CD4-positive, alpha-beta T cell treated with Interferon gamma for 1 hour (primary cell): ENCODE measurements at places on chromosomes 16 and 17.

- no peak for DNase-seq
Measured at GRCh38 chr16:79463841-79464240, 136.7 kb downstream of the MAF start.

DNA sequence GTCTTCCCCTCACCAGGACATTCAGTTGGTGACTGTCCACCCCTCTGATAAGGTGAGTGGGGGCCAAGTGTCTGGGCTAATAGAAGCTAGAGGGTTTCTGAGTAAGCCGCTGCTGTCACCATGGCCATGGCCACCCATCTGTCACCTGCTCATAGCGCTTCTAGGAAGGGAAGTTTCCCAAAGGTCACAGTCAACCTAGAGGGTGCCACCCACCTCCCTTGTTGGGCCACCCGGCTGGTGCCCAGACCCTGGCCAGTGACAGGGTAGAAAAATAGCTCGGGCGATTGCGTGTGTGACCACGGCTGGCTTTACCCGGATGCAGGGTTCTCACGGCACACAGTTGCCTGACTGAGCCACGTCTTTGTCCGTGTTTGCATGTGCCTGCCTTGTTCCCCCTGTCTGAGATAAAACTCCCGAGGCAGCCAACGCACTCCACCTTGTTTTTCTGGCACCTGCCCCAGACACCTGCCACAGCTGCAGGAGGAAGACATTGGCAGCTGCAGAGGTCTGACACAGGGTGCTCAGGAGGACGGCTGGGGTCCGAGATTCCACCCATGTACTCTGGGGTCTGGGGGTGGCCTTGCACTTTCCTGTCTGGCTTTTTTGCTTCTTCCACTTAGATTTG is 809 bp downstream of the PIRT start:
- no peak for DNase-seq

DNA sequence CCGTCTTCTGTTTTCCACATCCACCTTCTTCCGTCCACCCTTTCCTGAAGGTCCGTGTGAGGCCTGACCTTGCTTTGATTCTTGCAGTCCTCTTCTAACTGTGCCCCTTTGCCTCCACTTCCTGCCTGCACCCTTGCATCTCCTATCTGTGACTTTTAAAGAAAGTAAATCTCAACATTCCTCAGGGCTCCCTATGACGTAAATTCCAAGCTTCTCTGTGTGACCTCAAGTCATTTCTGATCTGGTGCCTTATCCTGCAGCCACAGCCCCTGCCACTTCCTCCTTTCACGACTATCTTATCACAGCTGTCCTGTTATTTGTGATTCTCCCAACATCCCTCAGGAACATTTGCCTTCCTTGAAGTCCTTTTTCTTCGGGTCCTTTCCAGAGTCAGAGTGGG is 520.5 kb downstream of the CDH13 start:
- no peak for DNase-seq

DNA sequence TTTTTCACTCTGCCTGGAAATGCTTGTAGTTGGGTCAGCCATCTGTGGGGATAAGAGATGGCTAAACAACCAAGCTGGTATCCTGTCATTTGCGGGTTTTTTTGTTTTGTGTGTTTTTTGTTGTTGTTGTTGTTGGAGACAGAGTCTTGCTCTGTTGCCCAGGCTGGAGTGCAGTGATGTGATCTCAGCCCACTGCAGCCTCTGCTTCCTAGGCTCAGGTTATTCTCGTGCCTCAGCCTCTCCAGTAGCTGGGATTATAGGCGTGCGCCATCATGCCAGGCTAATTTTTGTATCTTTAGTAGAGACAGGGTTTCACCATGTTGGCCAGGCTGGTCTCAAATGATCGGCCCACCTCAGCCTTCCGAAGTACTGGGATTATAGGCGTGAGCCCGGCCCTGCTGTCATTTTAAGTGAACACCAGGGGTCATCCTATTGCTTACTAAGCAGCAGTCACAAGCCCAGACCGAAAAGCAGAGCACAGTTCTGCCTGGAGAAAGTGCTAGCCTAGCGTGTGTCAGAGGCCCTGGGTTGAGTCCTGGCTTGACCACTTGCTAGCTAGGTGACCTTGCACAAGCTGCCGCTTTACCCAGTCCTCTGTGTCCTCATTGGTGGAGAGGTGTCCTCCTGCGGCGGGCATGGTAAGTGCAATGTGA is 4.6 kb downstream of the SMCR8 start:
- no peak for DNase-seq

- no peak for DNase-seq
Measured at GRCh38 chr17:62024866-62025265, 40.2 kb downstream of the MED13 start.

DNA sequence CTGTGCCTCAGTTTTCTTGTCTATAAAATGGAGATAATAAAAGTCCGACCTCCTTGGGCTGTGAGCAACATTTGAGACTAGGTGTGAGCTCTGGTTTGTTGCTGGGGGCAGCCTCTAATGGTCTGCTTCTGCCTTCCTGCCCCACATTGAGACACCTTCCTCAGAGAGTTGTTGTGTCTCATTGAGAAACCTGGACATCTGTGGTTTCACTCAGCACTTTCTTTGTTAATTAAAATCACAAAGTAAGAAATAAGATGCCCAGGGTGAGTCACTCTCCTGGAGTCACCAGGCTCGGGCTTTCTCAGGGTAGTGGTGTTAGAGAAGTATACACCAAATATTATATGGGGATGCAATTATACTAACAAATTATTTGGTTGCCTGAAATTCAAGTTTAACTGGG is 389.2 kb upstream of the SALL1 start:
- DNase-seq, result no peak

GRCh38 chr17:8264320-8264719 is 15.2 kb downstream of the PFAS start:
- DNase-seq, result no peak

DNA sequence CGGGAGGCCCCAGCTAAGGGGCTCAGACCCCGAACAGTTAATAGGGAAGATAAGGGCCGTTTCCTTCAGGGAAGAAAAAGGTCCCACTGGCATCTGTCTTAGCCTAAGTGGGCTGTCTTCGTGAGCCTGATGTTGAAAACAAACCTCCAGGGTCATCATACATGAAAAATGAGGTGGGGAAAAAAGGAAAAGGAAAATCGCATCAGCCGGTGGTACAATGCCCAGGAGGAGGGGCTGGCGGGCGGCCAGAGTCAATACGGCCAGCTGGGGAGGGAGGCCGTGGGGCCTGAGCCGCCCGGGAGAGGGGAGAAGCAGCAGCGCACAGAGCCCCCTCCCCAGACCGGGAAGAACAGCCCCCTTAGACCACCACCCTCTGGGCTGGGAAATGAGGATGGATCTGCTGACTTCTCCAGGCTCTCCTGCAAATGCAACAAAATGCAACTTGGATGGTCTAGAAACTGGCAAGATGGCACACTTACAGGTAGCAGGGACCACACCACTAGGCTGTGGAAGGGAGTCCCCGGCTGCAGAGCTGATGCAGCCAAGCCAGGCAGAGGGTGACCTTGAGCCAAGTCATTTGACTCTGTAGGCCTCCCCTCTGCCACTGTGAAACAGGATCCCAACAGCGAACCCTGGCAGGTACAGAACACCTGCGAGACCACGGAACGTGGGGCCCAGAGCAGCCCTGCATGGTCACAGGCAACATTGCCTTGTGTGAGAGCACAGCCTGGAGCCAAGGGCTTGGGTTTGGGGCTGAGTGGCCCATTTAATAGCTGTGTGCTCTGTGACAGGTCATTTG is 448.5 kb downstream of the SOX9 start:
- no peak for DNase-seq

DNA sequence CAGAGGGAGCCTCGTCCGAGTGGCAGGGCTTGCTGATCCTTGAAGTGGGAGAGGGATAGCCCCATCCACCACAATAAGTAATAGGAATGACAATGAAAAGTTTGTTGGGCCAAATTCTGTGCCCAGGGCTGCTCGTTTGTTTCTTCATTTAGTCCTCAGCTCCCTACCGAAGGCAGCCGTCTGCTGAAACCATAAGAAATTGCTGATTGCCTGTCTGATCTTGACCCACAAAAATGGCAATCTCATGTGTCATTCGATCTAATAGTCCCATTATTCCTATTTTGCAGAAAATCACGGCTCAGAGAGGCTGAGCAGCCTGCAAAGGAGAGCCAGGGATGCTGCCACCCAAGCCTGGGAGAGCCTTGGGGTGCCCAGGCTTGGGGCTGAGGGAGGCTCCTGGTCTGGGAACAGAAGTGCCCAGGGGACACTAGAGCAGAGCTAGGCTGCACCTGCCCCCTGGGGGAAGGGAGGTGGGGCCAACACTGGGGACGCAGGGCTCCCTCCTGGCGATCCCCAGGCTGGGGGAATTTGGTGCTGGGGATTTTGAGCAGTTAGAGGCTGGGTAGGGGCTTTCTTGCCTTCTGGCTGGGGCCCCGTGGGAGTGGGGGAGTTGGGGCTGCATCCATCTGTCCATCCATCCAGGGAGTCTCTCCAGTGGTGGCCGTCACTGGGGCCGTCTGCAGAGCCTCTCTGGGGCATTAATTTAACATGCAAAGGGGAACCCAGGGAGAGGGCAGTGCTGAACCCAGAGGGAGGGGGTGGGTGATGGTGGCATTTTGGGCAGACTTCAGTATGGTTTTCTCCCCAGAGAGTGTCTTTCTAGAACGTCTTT is 53.5 kb downstream of the SOCS1 start:
- DNase-seq, result no peak

GRCh38 chr16:17412221-17412620 is 58.5 kb downstream of the XYLT1 start:
- no peak for DNase-seq

DNA sequence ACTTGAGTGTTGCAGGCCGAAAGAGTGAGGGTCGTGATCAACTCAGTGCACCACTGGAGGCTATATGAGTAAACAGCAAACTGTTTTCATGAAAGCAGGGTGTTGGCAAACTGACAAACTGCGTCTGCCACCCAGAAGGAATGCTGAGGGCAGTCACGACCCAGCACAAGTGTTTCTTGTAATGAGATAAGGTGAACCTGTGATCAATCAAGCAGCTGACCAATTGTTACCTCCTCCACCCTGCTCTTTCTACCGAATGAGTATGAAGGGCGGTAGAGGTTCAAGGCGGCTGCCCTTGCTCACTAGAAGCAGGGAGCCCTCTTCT is 5.5 kb upstream of the SRL start:
- DNase-seq, result no peak

- no peak for DNase-seq
Measured at GRCh38 chr16:28964072-28964471, 10.5 kb upstream of the SPNS1 start.

DNA sequence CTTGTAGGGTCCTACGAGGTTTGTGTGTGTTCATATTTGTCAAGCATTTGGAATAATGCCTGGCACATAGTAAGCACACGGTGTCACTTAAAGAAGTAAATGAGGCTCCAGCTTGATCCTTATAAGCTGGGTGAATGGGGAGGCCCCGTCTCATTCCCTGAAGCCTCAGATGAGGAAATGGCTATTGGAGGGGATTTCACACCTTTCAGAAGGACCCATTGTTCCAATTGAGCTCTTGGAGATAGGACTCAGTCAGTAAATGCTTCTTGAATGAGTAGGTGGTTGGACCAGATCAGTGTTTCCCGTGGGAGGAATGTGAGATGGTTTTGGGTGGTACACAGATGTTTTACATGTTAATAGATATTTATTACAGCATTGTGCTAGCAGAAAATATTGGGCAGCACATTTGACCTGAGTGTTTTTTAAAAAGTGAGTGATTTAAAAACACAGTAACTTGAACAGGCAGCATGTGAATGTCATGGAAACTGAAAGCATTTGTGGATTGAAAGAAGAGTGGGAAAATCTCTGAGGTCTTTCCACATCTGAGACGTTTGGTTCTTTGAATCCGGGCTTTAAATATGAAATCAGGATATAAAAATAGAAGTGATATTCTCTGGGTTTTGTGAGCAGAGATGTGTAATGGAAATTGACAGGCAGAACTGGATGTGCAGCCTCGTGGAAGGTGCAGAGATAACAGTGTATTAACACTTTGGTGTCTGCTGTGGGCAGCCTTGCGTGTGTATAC is 36.4 kb upstream of the ARHGAP17 start:
- DNase-seq, result no peak

- DNase-seq, result peak; percentile 13
Measured at GRCh38 chr17:64455993-64456885, 7.3 kb downstream of the MILR1 start.

- DNase-seq, result no peak
Measured at GRCh38 chr16:30669026-30669902, 11.0 kb downstream of the FBRS start.

DNA sequence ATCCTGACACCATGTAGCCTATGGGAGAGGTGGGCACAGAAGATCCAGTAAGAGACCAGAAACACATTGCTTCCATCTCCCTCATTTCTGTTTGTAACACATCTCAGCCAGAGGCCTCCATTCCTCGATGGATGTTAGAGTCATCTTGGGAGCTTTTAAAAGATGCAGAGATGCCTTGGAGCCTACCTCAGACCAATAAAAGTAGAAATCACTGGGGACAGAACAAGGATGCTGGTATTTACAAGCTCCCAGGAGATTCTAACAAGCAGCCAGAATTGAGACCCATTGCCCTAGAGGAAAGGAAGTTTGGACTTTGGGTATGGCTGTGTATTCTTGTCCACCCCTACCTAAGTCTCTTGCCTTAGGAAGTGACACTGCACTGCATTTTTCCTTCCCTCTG is 40.8 kb downstream of the HS3ST3A1 start:
- no peak for DNase-seq

- no peak for DNase-seq
Measured at GRCh38 chr17:50570528-50570927, 10.0 kb downstream of the CACNA1G start.

GRCh38 chr17:39235555-39236449 is 10.1 kb upstream of the STAC2 start:
- peak; percentile 52 for DNase-seq

DNA sequence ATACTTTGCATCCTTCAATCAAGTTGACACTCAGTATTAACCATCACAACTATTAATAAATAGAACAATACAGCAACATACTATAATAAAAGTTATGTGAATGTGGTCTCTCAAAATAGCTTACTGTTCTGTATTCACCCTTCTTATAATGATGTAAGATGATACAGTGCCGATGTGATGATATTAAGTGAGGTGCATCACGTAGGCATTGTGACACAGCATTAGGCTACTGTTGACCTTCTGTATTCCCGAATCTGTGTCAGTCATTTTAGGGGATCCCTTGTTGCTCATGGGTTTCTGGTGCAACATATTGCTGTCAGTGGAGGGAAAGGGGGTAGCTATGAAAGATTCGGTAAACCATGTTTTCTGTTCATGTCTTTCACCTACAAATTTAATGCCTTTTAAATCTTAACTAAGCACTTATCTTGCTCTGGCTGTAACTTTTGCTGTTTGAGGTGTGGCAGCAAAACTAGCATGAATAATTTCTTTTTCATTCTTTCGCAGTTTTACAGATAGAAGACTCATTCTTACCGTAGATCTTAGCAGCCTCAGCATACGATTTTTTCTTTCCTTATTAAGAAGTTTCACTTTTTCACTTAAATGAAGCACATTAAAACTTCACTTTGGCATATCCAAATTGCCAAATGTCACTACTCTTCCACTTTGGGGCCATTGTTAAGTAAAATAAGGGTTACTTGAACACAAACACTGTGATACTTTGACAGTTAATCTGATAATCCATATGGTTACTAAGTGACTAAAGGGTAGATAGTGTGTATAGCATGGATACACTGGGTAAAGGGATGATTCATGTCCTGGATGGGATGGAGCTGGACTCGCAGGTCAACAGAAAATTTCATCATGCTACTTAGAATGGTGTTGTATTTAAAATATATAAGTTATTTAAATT is 29.6 kb downstream of the NFAT5 start:
- no peak for DNase-seq
